Activated naive CD8-positive, alpha-beta T cell treated with anti-CD3 and anti-CD28 coated beads for 36 hours (primary cell): ENCODE measurements at places on chromosomes 7 and 10.

DNA sequence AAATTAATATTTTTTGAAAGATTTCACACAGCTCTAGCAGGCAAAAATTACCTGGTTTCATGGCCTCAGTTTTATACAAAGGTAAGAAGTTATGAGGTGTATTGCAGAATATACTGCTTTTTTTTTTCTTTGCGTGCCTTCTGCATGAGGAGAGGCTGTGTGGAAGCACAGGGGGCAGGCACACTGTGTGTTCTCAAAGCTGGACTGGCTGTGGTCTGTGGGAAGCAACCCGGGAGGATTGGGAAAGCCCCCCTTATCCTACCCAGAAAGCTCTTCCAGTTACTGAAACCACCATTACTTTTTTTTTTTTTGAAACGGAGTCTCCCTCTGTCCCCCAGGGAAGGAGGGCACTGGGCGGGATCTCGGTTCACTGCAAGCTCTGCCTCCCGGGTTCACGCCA lies 25.0 kb downstream of the ADARB2 start:
- no peak for DNase-seq

- no peak for DNase-seq
Observed at GRCh38 chr7:235576-236395, 43.4 kb downstream of the FAM20C start.

DNA sequence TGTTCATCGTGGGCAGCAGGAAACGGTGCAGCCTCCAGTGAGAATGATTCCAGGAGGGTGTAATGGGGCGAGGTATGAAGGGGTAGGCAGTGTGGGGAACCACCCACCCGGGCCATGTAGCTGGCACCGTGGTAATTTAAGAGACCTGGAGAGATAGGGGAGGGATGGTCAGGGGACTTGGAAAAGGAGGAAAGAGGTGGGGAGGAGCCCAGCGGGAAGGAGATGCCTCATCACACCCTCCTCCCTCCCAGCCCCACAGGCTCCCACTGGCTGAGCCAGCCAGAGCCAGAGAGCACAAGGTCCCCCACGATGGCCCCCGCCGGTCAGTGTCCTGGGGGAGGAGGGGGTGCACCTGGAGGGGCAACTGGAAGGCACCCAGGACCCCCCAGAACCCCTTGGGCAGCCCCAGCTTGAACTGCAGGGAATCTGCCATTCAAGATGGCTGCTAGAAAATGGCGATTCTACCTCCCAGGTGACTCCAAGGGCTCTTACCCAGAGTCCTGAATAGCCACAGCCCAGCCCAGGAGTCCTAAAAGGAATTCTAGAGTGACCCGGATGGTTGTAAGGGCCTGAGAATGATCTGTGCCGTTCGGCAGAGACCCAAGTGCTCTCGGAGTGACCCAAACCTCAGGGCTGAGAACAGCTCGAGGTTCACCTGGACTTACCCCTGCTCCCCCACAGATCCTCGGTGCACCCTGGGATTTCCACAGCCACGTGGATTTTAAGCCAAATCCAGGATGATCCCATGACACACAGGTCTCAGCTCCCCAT lies 28.8 kb downstream of the CALML3 start:
- no peak for DNase-seq

DNA sequence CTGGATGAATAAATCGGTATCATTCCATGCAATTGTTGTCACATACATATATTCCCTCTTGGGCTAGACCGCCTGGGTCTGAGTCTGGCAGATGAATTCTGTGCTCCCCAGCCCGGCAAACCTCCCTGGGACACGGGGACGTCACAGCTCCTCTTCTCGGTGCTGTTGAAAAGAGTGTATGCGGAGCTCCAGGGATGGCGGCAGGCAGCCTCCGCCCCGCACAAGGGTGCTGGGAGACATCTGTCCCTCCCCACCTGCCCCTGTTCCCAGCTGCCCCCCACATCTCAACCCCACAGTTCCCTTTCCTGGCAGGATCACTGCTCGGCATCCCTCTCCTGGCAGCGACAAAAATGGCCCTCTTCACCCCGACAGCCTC lies 32.1 kb downstream of the PRKAG2 start:
- no peak for DNase-seq

DNA sequence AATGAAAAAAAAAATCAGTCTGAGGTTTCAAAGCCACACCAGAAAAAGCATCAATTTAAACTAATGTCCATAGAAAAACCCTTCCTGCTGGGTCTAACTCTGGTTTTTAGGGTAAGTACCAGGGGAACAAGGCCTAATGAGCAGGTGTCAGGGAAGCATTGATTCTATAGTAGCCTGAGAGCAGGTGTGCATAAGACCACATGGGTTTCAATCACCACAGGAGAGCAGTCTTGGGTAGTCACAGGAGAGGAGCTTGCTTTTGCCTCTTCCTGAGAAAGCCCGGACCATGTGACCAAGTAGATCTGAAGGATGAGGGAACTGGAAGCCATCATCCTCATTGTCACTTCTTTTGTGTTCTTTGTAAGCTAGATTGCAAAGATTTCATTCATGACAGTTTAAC lies 66.3 kb upstream of the AGK start:
- DNase-seq, result no peak

DNA sequence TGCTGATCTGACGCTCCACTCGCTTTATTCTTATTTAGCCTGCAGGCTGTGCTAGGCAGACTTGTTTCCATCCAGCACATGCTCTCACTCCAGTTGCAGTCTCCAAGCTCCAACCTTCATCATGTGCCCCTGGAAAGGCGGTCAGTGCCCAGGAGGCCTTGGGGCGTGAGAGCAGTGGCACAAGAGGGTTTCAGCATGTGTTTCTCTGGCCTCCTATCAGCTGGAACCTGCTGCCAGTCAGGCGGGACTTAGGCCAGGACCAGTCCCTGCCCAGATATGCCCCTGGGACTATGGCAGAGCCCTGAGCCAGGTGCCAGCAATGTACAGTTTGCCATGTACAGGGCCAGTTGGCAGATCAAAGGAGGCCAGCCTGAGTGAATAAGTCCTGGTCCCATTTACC lies 330.2 kb upstream of the FZD1 start:
- no peak for DNase-seq

DNA sequence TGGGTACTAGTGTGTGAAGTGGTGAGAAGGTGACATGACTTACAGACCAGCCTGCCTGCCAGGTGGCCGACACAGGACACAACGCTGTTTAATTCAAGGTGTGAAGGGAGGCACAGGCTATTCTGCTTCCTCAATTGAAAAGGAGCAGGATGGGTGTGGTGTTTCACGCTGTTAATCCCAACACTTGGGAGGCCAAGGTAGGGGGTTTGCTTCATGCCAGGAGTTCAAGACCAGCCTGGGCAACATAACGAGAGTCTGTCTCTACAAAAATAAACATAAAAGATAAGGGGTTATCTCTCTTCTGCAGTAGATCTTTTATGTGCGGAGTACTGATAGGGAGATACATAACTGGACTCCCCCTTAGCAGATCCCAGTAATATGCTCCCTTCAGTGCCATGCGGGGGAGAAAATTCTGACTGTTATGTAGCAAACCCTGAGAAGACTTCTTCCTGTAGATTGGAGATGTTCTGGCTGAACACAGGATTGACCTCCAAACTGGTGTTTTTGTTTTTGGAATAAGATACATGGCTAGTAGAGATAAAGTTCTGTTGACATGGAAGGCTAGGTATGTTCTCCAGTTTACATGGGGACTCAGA lies 63.2 kb downstream of the CCNY start:
- DNase-seq, result no peak

- no peak for DNase-seq
Observed at GRCh38 chr10:209357-209756, 74.1 kb downstream of the ZMYND11 start.

DNA sequence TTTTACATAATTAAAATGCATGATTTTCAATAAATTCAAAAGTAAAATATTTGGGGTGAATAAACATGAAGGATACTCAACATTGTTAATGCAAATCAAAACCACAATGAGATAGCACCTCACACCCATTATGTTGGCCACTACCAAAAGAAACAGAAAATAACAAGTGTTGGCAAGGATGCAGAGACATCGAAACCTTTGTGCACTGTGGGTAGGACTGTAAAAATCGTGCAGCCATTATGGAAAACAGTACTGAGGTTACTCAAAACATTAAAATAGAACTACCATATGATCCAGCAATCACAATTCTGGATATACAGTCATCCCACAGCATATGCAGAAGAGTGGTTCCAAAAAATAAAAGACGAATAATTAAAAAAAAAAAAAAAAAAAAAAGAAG lies 13.1 kb downstream of the EZH2 start:
- DNase-seq, result no peak

GRCh38 chr10:33325929-33326328 lies 8.5 kb downstream of the NRP1 start:
- DNase-seq, result no peak

DNA sequence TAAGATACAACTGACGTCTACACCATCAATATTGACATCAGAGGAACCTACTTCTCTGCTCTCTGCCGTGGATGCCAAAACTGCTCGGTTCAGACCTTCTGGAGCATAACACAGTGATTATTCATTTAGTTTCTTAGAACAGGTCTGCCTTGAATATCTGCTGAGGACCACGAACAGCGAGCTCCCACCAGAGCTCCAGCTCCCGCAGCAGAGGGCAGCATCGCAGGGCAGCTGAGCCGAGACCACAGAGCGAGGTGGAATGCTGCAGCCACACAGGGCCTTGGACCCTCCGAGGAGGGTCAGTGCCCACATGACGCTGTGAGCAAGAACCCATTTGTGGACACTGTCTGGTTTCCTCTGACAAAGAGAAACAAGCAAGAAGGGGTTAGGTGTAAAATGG lies 6.8 kb downstream of the VIPR2 start:
- DNase-seq, result no peak

GRCh38 chr10:102593074-102593803 lies 51.0 kb upstream of the TRIM8 start:
- DNase-seq, result no peak

DNA sequence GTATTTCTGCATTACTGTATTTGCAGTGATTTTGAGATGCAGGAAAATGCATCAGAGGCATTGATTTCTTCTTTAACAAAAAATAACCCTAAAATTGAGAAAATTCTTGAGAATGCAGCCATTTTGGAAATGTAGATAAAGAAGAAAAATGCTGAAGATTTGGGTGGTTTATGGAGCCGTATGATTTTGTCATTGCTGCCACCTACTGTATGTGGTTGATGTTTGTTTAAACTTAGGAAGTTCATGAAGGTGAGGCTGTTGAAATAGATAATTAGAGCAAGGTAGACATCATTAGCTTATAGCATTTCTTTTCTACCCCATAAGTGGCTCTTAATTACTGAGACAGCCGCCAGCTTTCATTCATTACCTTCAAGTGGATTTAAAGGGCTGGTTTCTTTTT lies 92.1 kb upstream of the SAMD8 start:
- DNase-seq, result no peak

DNA sequence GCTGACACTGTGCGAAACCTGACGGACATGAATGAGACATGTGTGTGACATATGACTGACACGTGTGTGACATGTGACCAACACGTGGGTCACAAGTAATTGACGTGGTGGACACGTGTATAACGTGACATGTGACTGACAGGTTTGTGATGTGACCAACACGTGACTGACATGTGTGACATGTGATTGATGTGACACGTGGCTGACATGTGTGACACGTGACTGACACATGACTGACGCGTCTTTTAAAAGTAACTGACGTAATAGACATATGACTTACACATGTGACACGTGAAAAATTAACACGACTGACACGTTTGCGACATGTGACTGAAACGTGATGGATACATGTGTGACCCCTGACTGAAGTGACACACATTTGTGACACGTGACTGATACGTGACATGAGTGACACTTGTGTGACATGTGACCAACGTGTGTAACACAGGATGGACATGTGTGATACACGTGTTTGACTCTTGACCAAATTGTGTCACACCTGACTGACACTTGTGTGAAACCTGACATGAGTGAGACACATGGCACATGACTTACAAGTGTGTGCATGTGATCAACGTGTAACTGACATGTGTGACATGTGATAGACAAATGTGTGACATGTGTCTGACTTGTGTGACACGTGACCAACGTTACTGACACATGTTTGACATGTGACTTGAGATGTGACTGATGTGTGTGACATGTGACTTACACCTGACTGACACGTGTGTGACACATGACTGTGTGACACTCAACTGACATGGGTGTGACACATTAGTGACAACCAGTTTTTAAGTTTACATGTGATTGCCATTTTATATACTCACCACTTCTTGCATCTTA lies 56.9 kb downstream of the ZNF92 start:
- no peak for DNase-seq

GRCh38 chr7:44631458-44632115 lies 25.2 kb downstream of the OGDH start:
- DNase-seq, result no peak

DNA sequence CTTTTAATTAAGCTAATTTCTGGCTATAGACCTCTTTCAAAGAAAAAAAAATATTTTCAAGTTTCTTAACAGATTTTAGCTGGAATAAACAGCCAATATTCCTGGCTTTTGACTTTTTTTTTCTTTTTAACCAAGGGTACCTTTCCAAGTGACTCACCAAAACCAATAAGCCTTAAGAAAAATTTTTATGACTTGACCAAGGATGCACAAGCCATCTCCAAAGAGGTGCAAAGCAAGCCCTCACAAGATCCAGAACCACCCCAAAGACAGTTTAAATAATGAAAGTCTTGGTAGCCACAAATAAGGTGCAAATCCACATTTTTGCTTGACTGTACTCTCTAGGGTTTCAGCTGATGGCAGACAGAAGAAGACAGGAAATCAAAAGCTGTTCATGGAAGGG lies 76.5 kb downstream of the MAPK8 start:
- DNase-seq, result no peak

- DNase-seq, result no peak
Observed at GRCh38 chr10:57955076-57955475, 312.6 kb downstream of the IPMK start.

DNA sequence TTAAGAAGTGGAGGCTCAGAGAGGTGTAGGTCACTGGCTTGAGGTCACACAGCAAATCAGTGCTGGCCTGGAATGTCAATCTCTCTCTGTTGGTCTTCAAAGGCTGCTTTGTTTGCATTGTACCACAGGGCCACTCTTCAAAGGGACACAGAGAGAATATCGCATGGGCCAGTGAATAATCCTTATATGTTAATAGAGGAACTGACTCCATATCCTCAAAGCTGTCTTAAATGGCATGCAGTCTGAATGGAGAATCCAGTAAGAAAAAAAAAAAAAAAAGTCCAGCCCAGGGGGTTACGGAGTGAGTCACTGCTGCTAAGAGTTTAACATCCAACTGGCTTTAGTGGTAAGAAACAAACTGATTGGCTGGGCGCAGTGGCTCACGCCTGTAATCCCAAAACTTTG lies 54.1 kb downstream of the NRAP start:
- no peak for DNase-seq

GRCh38 chr7:105698531-105698930 lies 117.2 kb upstream of the EFCAB10 start:
- no peak for DNase-seq

GRCh38 chr7:23072048-23072447 lies 33.5 kb upstream of the KLHL7 start:
- DNase-seq, result no peak

- no peak for DNase-seq
Observed at GRCh38 chr7:88600695-88601094, 158.8 kb upstream of the ZNF804B start.

- DNase-seq, result no peak
Observed at GRCh38 chr10:121159670-121160069, 308.5 kb downstream of the WDR11 start.
